Activated CD4-positive, alpha-beta T cell treated with anti-CD3 and anti-CD28 coated beads, Interleukin-2, amount 50 U/mL, for 16 hours (primary cell): ENCODE measurements at places on chromosomes 3 and 15.

DNA sequence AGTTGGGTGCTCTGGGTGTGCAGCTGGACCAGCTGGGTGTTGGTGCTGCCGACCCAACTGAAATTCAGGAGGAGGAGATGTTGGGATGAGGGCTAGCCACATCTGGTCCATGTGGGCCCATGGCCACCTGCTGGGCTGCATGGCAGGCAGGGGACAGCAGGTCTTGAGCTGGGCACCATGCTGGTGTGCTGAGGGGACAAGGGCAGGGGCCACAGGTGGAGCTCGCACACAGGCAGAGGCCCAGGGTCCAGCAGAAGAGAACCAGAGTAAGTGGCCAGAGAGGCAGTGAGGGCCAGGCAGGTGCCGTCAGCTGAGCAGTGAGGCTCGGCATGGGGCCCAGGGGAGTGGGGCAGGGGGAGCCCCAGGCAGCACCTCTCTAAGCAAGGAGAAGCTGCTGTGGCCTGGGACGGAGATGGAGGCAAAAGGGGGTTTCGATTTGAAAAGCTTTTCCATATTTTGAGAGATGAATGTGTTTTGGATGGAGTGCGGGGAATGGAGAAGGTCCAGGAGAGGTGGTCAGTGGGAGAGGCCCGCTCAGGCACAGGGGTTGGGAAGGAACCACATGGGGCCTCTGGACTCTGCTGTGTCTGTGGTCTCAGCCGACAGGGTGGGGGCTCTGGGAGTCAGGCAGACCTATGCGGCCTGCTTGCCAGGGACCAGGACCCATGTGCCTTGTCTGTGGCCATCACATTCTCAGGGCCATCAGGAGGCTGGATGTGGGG lies 30.5 kb upstream of the PLXNA1 start:
- no peak for DNase-seq

DNA sequence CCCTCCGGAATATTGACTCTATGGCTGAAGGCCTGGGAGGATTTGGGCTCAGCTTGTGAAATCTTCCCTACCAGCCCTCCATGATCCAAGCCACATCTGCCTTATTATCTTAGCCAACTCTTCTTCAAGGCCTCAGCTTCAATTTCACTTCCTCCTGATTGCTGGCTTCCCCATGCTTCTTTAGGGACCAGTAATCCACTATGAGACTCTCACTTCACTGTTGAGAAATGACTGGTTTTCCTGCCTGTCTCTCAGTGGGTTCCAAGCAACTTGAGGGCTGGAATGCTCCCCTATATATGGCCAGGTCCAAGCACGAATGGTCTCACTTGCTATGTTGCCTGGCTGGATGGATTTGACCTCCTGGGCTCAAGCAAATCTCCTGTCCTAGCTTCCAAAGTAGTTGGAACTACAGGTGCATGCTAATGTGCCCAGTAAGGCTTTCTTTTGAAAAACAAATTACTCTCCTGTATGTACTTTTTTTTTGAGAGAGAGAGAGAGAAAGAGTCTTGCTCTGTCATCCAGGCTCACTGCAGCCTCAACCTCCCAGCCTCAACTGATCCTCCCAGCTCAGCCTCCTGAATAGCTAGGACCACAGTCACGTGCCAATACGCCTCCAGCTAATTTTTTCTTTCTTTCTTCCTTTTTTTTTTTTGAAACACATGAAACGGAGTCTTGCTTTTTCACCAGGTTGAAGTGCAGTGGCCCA lies 7.9 kb upstream of the PIK3CB start:
- DNase-seq, result no peak

DNA sequence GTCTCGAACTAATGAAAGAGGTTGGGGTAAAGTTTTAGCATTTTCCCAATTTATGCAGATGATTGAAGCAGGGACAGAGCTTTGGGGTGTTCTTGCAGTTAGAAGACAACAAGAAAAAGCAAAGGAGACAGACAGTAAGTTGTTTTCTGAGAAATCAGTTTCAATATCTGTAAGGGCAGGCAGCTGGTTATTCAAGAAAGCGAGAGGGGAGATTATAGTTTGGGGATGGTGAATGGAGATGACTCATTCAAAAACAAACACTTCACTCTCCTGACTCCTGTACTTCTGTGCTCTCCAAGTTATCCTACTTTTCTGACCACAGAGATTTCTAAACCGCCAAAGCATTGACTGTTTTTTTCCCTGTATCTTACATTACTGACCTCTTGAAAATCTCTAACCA lies 352.0 kb downstream of the GAP43 start:
- DNase-seq, result no peak

GRCh38 chr15:98708037-98708590 lies 59.8 kb downstream of the IGF1R start:
- no peak for DNase-seq

GRCh38 chr15:86916671-86917360 lies 837.1 kb downstream of the AGBL1 start:
- DNase-seq, result no peak

DNA sequence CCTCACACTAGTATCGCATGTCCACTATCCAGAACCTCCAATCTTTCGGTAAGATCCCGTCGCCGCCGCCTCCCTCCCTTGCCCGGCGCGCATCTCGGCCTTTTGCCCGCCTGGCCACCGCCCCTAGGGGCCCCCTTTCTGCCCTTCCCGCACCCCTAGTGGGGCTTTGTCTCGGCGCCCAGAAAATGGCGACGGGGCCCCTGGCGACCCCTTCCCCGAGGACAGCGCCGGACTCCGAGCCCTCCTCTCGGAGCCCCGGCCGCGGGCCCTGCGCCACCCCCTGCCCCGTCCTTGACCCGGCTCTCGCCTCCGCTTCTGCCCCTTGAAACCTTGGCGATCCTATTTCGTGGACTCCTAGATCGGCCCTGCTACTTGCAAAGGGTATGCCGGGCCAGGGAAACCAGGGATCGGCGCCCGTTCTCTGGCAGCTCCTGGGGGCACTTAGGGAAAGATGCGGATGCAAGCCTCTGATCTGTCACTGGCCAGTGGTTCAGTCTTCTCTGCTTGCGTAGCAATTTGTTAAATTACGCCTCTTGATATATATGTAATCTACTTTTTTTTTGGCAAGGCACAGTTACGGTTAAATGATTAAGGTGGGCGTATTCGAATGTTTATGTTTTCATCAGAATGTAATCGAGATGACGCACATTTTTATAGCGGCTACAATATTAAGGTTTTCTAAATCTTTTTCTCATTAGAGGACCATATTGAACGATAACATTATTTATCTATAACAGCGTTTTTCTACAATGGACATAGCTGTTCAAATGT lies 603 bp downstream of the EIF1B start:
- peak; percentile 18 for DNase-seq

DNA sequence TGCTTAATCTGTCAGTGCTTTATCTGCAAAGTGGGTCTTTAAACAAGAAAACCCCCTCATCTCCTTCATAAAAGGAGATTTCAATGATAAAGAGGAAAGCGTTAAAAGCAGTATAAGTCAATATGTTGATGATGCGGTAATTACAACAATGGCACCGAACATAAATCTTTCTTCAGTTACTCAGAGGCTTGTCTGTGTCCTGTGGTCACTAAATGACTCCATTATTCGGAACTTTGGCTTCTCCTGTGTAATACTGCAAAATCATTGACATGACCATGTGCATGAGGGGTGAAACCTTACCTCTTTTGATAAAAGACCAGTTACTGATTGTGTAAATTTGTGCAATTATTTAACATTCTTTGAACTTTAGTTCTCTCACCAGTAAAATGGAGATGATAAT lies 4.8 kb upstream of the USP3 start:
- no peak for DNase-seq

DNA sequence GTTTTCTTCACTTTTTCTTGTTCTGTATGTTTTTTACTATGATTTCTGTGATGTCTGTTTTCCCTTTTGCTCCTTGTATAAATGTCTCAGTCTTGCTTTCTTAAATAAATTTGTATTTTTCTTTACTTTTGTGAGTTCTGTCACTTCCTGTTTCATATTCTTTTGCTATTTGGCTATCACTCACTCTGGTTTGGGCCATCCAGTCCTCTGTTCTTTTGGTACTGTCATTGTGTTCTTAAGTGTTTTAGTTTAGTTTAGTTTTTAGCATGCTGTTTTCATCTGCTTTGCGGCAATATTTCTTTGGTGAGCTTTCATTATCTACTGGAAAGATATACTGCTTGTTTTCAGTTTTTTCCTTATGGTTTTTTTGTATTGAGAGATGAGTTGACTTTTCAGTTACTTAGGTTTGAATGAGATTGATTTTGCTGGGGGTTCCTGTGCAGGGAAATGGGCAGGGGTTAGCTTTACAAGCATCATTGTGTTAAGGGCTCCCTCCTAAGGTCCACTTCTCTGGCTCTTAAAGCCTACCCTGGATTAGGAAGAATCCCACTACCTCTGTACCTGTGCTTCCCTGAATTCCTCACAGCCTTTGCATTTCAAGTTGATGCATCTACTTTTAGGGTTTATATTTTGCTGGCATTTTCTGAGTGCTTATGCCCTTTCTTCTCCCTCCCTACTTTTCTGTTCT lies 35.1 kb downstream of the PDCD6IP start:
- DNase-seq, result peak; percentile 14

- no peak for DNase-seq
Measured at GRCh38 chr3:39261726-39262125, 18.1 kb downstream of the CX3CR1 start.

- no peak for DNase-seq
Measured at GRCh38 chr15:62407962-62408361, 242.9 kb upstream of the C2CD4B start.

DNA sequence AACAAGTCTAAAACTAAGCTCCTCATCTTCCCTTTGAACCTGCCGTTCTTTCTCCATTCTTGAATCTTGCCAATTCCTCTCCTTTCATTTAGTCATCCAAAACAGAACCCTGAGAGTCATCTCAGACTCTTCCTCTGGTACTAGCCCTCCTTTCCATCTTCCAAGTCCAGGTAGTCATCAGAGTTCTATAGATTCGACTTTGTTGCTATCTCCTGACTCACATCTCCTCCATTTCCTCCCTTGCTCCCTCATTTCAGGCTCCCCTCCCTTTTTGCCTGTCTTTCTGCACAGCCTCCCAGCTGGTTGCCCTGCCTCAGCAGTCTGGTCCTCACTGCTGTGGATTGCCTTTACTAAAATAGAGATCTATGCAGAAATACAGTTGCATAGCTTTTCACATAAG lies 4.7 kb downstream of the ATG7 start:
- no peak for DNase-seq

DNA sequence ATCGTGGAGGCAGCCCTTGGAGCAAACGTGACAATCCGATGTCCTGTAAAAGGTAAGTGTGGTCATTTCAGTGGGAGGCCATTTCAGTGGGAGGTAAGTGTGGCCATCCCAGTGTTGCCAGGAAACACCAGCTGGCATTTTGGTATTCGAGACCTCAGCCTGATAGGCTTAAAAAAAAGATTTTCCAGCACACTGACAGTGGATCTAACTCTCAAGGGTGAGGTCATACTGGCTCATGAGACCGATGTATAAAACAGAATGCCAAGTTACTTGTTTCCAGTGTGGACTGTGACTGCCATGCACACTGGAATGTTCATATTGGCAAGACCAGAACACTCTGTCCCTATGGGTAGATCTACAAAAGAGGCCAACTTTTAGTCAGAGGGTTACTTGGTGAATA lies 244.4 kb upstream of the GOLGA6L4 start:
- DNase-seq, result no peak

- DNase-seq, result no peak
Measured at GRCh38 chr3:44885618-44886017, 11.2 kb downstream of the TGM4 start.
